ENCODE measurements at places on chromosomes 6 and 20. TPM values are rescaled to one million over a fixed set of nuclear protein-coding genes. Genes with fewer than 3 reads are reported as not detected.

OR14J1 gene
- 0.10 TPM for total RNA-seq

ALDH5A1 gene
- total RNA-seq: 7.2 TPM

CRISP2 gene
- total RNA-seq: not detected

SAMD3 gene
- total RNA-seq: 1.0 TPM

EPPIN gene
- total RNA-seq: not detected

HLA-DRA gene
- total RNA-seq: 0.28 TPM

EDN1 gene
- 8.3 TPM for total RNA-seq

OOEP gene
- total RNA-seq: not detected

SLC26A8 gene
- total RNA-seq: 0.97 TPM

GATA5 gene
- not detected for total RNA-seq

BANF2 gene
- not detected for total RNA-seq

CALHM6 gene
- 1.3 TPM for total RNA-seq

- peaks cover 5% of the 10 kb centered on the region for H3K27me3 ChIP-seq
- no peak overlapping the region for H3K27ac ChIP-seq
- peaks cover 23% of the 10 kb centered on the region for H3K4me1 ChIP-seq
- H3K36me3 ChIP-seq: peaks cover 42% of the 10 kb centered on the region
Observed at GRCh38 chr20:44956410-44956809, 3.8 kb downstream of the TOMM34 start.

GRCh38 chr6:22231616-22232015 is 65.2 kb downstream of the PRL start:
- peaks cover 13% of the 10 kb centered on the region for H3K4me1 ChIP-seq
- DNase-seq: no peak
- peaks cover 3% of the 10 kb centered on the region for H3K36me3 ChIP-seq
- no peaks in the 10 kb centered on the region for H3K27me3 ChIP-seq

DNA sequence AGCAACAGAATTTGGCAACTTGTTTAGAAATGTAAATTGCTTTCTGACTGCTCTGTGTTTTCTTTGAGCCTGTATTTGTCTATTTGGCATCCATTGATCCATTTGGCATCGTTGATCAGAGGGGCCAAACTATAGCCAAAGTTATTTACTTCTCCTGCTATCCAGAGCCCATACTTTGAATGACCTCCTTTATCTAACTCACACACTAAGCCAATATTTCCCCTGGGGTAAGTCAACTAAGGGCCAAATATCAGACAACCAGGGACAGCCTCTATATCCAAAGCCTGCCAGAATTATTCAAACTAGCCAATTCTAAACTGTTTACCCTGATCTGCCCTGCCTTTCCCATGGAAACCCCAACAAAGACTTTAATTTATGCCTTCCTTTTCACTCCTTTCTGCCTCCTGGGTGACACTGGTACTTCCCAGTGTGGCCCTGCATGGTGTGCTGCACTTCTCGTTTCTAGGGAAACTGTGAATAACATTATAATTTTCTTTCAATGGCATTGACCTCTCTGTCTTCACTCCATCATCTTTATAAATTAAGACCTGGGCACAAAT is 19.8 kb upstream of the ZNF184 start:
- H3K36me3 ChIP-seq: no peaks in the 10 kb centered on the region
- no peak overlapping the region for H3K27ac ChIP-seq
- no peak for DNase-seq

- H3K27me3 ChIP-seq: peaks cover 2% of the 10 kb centered on the region
- no peak for DNase-seq
- H3K4me3 ChIP-seq: no peak overlapping the region
- peaks cover 73% of the 10 kb centered on the region for H3K4me1 ChIP-seq
- no peak overlapping the region for H3K27ac ChIP-seq
Observed at GRCh38 chr6:130965656-130966055, 97.4 kb downstream of the EPB41L2 start.

- DNase-seq: no peak
- H3K4me1 ChIP-seq: peaks cover 9% of the 10 kb centered on the region
- H3K27ac ChIP-seq: no peak overlapping the region
Observed at GRCh38 chr6:10613723-10614122, 80.7 kb downstream of the C6orf52 start.

DNA sequence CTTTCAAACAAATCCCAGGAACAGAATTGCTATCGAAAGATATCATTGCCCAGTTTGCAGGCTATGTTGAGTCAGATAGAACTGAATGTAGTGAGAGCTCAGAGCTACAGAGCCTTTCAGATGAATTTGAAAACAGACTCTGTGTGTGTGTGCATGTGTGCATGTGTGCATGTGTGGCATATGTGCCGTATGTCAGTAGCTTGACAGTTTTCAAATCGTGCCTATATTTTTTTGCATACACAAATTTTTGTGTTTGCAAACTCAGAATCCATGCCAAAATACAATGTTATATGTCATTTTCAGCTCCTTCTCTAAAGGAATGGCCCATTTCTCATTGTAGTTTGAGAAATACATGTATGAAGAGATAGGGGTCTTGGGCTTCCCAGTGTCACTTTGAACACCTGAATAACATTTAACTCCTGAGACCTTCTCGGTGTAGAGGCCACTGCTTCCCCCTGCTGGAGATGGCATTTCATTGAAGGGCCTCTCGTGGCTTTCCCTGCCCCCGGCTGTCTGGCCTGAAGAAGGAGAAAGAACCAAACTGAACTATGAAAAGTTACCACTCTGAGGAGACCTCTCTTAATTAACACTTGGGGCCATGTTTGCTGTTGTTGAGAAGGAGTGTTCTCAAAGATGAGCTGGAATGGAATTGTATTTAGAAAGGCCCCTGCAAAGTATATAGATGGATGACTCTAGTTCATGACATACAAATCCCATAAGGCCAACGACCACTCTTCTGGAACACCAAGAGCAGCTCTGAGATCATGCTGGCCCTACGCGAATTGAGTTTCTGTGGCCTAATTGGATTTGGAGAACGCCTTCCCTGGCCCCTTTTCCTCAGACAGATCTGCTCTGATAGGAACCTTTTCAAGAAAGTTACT is 58.7 kb downstream of the VAPB start:
- H3K4me1 ChIP-seq: peaks cover 17% of the 10 kb centered on the region
- H3K27me3 ChIP-seq: peaks cover 2% of the 10 kb centered on the region
- peaks cover 11% of the 10 kb centered on the region for H3K36me3 ChIP-seq
- H3K27ac ChIP-seq: no peak overlapping the region

GRCh38 chr6:130202782-130203181 is 20.0 kb downstream of the SAMD3 start:
- H3K27ac ChIP-seq: no peak overlapping the region
- no peak for DNase-seq
- no peaks in the 10 kb centered on the region for H3K36me3 ChIP-seq
- no peaks in the 10 kb centered on the region for H3K27me3 ChIP-seq
- H3K4me3 ChIP-seq: no peak overlapping the region
- H3K4me1 ChIP-seq: peaks cover 2% of the 10 kb centered on the region

DNA sequence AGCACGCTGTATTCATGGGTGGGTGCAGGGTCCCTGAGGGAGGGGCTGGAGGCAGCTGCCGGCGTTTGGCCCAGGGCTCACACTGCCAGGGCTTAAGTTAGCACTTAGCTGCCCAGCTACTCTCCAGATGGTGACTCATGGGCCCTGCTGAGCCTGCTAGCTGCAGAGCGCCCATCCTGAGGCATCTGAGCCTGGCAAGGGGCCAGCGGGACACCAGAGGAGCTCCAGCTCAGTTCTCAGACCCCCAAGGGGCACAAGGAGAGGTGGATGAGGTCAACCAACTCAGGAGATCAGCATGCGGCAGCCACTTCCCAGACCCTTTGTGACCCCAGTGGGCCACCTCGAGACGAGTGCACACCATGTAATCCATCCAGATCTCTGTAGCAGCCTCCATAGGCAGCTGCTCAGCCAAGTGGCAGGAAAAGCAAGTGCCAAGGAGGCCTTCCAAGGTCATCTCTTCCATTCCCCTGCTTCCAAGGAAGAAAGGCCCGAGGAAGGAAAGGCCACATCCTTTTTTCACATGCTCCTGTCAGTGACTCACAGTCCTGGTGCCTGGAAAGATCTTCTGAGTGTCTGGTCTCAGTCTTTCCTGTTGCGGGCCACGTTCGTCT is 35.3 kb downstream of the FOXP4 start:
- H3K36me3 ChIP-seq: peaks cover 9% of the 10 kb centered on the region
- peak overlapping the region; percentile 89 for H3K27ac ChIP-seq
- peaks cover 18% of the 10 kb centered on the region for H3K27me3 ChIP-seq
- H3K4me3 ChIP-seq: peak overlapping the region; percentile 62
- peaks cover 62% of the 10 kb centered on the region for H3K4me1 ChIP-seq
- DNase-seq: no peak

GRCh38 chr6:11025921-11026635 is 18.0 kb downstream of the ELOVL2 start:
- no peaks in the 10 kb centered on the region for H3K36me3 ChIP-seq
- no peaks in the 10 kb centered on the region for H3K27me3 ChIP-seq
- no peak overlapping the region for H3K27ac ChIP-seq

All from endothelial cell (in vitro differentiated cells).